ENCODE measurements at places on chromosomes 12 and 14. TPM values are rescaled to one million over a fixed set of nuclear protein-coding genes. Genes with fewer than 3 reads are reported as not detected.

Gene MYH6
- total RNA-seq: not detected

Gene GCH1
- 1.5 TPM for total RNA-seq

Gene SLC25A21
- 0.50 TPM for total RNA-seq

DNA sequence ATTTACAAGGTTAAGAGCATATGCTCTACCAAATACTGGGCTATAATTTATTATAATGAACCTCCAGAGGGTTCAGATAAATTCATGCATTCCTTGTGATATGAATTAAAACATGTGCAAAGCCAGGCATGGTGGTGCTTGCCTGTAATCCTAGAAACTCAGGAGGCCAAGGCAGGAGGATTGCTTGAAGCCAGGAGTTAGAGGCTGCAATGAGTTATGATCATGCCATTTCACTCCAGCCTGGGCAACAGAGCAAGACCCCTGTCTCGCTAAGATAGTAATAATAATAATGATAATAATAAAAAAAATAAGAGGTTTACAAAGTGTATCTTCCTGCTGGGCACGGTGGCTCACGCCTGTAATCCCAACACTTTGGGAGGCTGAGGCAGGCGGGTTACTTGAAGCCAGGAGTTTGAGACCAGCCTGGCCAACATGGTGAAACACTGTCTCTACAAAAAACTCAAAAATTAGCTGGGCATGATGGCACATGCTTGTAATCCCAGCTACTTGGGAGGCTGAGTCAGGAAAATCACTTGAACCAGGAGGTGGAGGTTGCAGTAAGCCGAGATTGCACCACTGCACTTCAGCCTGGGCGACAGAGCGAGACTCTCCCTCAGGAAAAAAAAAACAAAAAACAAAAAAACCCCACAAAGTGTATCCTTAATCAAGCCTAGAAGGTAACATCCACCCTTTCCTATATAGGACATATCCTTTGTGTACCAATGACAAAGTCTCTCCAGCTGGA lies 7.3 kb upstream of the CS start:
- no peak overlapping the region for H3K4me3 ChIP-seq
- H3K27me3 ChIP-seq: no peaks in the 10 kb centered on the region
- H3K27ac ChIP-seq: no peak overlapping the region

DNA sequence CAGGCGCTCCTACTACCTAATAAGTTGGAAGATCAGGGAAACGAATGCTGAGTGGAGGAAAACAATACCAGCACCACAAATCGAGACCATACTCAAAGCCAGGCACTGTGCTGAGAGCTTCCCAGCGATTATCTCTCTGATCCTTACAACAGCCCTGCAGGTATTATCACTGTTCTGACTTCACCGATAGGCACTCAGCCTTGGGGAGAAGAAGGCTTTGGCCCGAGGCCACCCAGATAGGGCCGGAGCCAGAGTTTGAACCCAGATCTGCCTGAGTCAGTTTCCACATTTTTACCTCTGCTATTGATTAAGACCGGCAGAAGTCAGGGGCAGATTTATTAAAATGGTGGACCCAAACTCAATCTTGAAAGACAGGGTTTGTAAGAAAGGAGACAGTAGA lies 4.9 kb downstream of the SVOP start:
- no peaks in the 10 kb centered on the region for H3K36me3 ChIP-seq
- DNase-seq: no peak
- no peaks in the 10 kb centered on the region for H3K27me3 ChIP-seq
- H3K4me3 ChIP-seq: no peak overlapping the region

DNA sequence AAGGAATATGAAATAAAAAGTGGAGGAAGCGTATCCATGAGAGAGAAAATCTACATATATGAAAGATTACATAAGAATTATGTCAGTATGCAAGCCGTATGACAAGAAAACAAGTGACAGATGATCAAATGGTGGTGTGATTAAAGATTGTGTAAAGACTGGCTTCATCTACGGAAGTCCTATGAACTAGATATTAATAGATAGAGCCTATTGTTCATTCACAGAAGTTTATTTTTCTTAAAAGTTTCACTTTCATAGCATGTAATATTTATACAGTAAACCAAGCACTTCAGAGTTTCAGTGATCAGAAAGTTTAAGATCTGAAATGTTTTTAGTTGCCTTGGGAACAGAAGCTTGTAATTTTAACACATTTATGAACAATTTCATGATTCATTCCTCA lies 84.5 kb downstream of the VRK1 start:
- no peak overlapping the region for H3K27ac ChIP-seq
- H3K36me3 ChIP-seq: no peaks in the 10 kb centered on the region
- H3K27me3 ChIP-seq: no peaks in the 10 kb centered on the region
- H3K4me1 ChIP-seq: no peaks in the 10 kb centered on the region

GRCh38 chr12:30806989-30807694 lies 52.4 kb upstream of the CAPRIN2 start:
- no peaks in the 10 kb centered on the region for H3K36me3 ChIP-seq
- H3K4me1 ChIP-seq: no peaks in the 10 kb centered on the region
- no peaks in the 10 kb centered on the region for H3K27me3 ChIP-seq
- H3K27ac ChIP-seq: no peak overlapping the region

DNA sequence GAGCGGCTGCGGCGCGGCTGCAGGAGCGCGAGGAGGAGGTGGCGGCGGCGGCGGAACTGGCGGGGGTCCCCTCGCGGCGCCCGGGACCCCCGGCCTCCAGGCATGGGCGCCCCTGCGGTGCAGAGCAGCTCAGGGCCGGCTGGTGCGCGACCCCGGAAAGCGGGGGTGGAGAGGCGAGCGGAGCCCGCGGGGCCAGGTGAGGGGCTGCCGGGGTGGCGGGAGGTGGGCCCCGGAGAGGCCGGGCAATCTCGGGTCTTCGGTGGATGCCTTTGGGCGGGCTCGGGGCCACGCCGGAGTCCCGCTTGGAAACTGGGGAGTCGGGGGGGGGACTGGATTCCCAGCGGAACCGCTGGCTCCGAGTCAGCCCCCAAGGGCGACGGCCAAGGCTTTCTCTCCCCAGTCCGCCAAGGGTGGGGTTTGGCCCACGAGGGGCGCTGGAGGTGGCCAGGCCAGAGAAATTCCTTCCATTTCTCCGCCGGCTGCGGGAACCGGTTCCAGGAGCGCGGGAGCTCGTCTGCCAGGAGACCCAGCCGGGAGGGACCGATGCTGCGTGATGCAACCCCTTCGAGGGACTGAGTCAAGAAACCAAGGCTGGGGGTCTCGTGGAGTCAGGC lies 13.9 kb upstream of the NR4A1 start:
- DNase-seq: peak; percentile 39
- no peaks in the 10 kb centered on the region for H3K27me3 ChIP-seq
- peak overlapping the region; percentile 85 for H3K27ac ChIP-seq
- peak overlapping the region; percentile 66 for H3K4me3 ChIP-seq
- H3K36me3 ChIP-seq: no peaks in the 10 kb centered on the region

All from fibroblast of lung (primary cell).